ENCODE measurements at places on chromosomes 13 and 19. TPM values are rescaled to one million over a fixed set of nuclear protein-coding genes. Genes with fewer than 3 reads are reported as not detected.

DNA sequence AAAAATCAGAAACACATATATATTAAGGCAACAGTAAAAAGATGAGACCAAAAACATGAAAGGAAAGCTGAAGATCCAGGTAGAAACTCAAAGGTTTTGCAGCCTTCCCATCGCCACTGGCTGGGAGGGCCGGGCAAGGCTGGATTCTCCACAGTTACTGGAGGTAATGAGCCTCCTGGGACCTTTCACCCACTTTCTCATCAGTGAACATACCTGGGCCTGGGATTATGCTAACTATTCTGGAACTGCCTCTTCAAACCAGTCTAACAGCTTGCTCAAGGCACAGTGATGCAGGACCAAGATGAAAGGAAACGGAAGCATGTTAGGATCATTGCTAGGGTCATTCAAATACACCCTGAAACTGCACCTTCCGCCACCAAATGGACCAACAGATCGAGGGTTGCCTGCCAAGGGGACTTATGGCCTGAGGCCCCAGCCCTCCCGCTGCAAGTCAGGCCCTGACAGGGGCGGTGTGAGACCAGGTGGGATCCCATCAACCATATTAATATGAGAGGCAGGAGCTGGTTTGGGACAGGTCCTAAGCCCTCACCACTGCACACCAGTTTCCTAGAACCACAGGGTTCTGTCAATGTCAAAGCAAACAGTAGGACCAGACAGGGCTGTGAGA, 28.4 kb upstream of the ATP12A start:
- H3K36me3 ChIP-seq, result no peaks in the 10 kb centered on the region
- no peak for DNase-seq
- no peaks in the 10 kb centered on the region for H3K4me1 ChIP-seq
- no peaks in the 10 kb centered on the region for H3K27me3 ChIP-seq

DNA sequence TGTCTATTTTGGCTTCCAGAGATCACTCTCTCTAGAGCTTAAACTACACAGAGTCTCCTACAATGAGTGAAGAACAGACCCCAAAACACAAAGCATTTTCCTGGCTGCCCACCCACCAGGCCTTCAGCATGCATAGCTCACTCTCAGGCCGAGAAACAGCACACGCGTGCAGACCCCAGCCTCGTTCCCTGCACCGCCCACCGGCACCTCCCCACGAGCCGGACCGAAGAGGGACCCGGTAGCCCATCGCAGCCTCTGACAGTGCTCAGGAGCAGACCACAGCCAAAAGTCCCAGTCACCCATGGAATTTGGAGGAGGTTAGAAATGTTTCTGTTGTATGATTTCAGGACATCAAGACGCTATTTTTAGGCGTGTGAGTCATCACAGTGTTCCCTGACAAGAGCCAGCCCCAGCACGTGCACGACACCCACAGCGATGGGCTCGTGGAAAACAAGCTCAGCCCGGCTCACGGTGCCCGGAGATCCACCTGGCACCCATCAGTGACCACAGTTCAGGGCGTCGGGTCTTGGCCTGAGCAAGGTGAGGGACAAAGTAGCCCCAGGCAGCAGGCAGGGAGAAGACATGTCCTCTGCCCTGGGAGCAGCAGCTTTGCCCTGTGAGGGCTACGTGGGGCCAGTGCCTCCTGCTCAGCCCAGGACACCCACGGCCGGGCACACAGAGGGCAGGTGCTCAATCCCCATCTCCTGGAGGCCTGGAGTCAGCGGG, 50.1 kb upstream of the SPACA7 start:
- H3K27me3 ChIP-seq, result peaks cover 6% of the 10 kb centered on the region
- no peak for DNase-seq
- no peak overlapping the region for H3K27ac ChIP-seq
- no peaks in the 10 kb centered on the region for H3K36me3 ChIP-seq
- H3K4me3 ChIP-seq, result no peak overlapping the region
- H3K4me1 ChIP-seq, result no peaks in the 10 kb centered on the region

NOTCH3 gene
- 524 TPM for total RNA-seq

DNA sequence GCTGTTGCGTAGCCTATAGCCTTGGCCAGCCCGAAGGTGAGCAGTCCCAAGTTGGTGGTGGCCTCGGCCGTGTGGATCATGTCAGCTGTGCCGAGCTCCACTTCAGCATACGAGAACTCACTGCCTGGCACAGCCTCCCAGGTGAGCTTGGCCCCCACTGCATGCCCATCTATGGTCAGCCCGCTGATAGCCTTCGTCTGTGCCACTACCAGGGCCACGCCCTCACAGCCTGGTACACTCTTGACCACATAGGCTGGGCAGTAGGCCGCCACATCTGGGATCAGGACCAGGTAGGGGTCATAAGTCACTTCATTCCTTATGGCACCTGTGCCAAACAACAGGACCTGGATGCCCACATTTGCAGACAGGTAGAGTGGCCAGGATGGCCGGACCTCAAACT, 7.4 kb downstream of the FCGBP start:
- H3K36me3 ChIP-seq, result no peaks in the 10 kb centered on the region
- DNase-seq, result no peak
- no peak overlapping the region for H3K4me3 ChIP-seq
- H3K27me3 ChIP-seq, result no peaks in the 10 kb centered on the region
- no peak overlapping the region for H3K27ac ChIP-seq

CLEC17A gene
- total RNA-seq, result not detected

LCP1 gene
- 78.0 TPM for total RNA-seq

DNA sequence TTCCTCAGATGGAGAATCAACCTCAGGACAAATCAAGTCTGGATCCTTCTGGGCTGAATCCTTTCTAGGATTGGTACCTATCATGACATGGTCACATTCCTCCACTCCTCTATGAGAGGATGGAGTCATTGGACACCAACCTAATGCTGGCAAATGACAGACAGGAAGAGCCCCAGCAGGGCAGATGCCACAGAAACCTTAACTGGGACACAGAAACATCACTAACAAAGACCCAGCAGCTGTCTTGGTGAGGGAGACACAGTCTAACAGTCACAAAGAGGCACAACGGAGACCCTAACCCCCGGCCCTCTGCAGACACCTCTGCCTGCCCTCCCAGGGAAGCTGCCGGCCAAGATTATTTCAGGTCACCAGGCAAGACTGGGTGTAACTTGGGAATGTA, 2.1 kb downstream of the ANKRD27 start:
- DNase-seq, result no peak
- H3K36me3 ChIP-seq, result peaks cover 6% of the 10 kb centered on the region
- H3K27ac ChIP-seq, result no peak overlapping the region
- no peak overlapping the region for H3K4me3 ChIP-seq
- H3K4me1 ChIP-seq, result peaks cover 10% of the 10 kb centered on the region

DNA sequence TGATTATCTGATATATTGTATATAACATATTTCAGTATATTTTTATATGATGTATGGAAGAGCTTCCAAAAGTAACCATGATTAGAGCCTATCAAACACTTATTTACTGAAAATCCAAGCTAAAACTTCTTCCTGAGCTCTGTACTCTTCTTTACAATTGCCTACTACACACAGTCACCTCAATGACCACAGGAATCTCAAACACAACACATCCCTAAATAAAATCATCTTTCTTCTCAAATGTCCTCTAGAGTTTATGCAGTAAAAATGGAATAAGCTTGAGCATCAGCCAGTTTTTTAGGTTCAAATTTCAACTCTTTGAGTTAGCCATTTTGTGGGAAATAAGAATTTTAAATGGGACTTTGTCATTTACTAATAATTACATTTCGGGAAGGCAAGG, 102.6 kb upstream of the FNDC3A start:
- H3K27me3 ChIP-seq, result no peaks in the 10 kb centered on the region
- no peaks in the 10 kb centered on the region for H3K4me1 ChIP-seq
- no peak for DNase-seq
- no peak overlapping the region for H3K27ac ChIP-seq

DNA sequence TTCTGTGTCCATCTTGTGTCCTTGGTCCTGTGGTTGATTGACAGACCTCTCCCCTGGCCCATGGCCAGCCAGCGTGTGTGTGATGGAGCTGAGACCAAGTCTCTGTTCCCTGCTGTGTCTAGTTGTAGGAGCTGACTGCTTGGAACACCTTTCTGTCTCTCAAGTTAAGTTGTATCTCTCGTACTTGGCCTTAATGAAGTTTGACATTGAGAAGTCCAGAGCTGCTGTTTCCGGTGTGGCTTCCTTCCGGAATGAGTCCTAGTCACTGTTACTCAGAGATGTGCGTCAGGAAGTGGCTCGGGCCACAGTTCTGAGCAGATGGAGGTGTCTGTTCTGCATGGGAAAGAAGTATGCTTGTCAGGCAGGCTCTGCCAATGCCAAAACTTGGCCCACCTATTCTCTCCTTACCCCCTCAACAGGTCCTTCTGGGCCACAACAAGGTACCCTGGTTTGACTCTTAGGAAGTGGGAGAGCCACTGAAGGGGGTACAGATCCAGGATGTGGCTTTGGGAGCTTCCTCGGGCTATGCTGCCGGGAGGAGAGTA, 54.3 kb downstream of the GATAD2A start:
- H3K4me1 ChIP-seq, result peaks cover 27% of the 10 kb centered on the region
- no peaks in the 10 kb centered on the region for H3K27me3 ChIP-seq
- H3K4me3 ChIP-seq, result peak overlapping the region; percentile 33
- H3K27ac ChIP-seq, result peak overlapping the region; percentile 75

DNA sequence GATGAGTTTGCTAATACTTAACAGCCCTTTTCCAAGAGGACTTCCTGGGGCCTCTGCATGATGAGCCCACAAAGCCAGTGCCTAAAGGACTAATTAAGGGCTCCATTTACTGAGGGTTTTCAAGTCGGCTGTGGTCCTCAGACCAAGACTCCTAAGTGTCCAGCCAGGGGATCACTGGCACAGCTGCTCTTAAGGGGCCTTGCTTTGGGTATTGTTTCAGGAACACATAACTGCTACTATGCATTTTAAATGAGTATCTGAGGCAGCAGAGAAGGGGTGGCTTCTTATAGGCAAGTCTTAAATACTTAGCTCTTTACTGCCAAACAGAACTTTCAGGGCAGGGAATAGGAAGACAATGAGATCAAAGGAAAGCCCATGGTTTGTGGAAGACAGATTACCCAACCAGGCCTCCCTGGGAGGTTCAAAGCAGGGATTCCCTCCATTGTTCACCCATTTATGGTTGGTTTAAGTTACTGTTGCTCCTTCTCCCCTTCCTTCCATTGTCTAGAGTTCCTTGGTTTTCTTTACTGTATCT, 61.9 kb downstream of the TNFRSF19 start:
- H3K4me1 ChIP-seq, result no peaks in the 10 kb centered on the region
- no peak overlapping the region for H3K27ac ChIP-seq
- DNase-seq, result no peak
- no peaks in the 10 kb centered on the region for H3K36me3 ChIP-seq

OLFM2 gene
- total RNA-seq, result 0.96 TPM

DNA sequence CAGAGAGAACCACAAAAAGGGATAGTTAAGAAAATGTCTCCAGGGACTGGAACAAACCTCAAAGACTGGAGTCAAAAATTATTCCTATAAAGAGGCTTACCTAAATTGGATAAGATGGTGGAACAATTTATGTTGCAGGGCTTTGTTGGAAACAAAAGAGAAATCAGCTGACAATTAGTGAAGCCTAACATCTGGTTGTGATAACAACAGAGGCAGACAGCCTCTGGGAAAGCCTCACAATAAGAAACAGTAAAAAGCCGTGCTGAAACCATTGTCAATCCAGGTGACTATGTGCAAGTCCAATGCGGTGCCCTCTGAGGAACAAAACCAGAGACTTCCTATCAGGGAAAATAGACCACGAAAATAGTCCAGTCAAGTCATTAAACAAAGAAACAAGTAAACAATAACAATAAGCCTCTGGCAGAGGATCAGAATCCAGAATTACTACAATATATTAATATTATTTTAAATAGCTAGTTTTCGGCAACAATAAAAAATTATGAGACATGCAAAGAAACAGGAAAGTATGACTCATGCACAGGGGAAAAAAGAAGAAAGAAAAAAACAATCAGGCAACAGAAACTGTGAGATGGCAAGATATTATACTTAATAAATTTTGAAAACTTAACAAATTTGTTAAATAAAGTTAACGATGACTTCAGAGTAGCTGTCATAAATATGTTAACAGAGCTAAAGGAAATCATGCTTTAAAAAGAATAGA, 99.7 kb upstream of the RXFP2 start:
- no peak overlapping the region for H3K27ac ChIP-seq
- H3K36me3 ChIP-seq, result no peaks in the 10 kb centered on the region
- no peaks in the 10 kb centered on the region for H3K4me1 ChIP-seq
- no peaks in the 10 kb centered on the region for H3K27me3 ChIP-seq

- DNase-seq, result no peak
- H3K27ac ChIP-seq, result no peak overlapping the region
- H3K4me3 ChIP-seq, result no peak overlapping the region
- H3K36me3 ChIP-seq, result no peaks in the 10 kb centered on the region
- no peaks in the 10 kb centered on the region for H3K27me3 ChIP-seq
- no peaks in the 10 kb centered on the region for H3K4me1 ChIP-seq
Observed at GRCh38 chr13:79581870-79582315, 100.9 kb downstream of the NDFIP2 start.

LNX2 gene
- total RNA-seq, result 3.7 TPM

GRCh38 chr19:5891938-5892771, 11.4 kb downstream of the NDUFA11 start:
- peaks cover 19% of the 10 kb centered on the region for H3K36me3 ChIP-seq
- H3K27ac ChIP-seq, result no peak overlapping the region
- peaks cover 8% of the 10 kb centered on the region for H3K4me1 ChIP-seq

GRCh38 chr19:29404951-29405727, 120.7 kb upstream of the VSTM2B start:
- H3K4me1 ChIP-seq, result no peaks in the 10 kb centered on the region
- no peaks in the 10 kb centered on the region for H3K36me3 ChIP-seq
- H3K27ac ChIP-seq, result no peak overlapping the region
- no peak for DNase-seq
- H3K27me3 ChIP-seq, result no peaks in the 10 kb centered on the region

DNA sequence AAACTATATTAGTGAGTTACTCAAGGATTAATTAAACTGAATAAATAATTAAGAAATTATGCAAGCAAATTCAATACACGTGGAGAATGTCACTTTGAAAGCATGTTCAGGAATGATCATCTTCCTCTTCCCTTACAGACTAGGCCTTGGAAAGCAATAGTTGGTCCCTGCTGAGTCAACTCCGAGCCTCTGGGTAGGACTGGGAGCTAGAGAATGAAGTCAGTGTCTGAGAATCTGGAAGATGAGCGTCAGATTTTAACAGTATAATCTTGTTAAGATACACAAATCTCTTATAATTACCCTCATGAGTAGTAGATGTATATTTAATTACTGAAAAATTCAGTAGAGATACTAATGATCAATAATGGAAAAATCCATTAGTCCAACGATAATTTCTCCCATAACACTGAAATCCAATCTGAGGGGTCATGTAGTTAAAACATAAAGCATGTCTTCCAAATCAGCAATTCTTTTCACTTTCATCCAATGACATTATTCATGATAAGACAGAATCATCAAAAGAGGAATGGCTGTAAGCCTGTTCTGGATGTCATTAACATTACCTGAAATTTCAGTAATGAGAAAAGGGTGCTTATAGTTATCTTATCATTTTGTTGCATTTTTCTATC, 423.0 kb downstream of the DCT start:
- H3K4me3 ChIP-seq, result no peak overlapping the region
- no peaks in the 10 kb centered on the region for H3K4me1 ChIP-seq
- no peaks in the 10 kb centered on the region for H3K36me3 ChIP-seq
- DNase-seq, result no peak

SELENOV gene
- not detected for total RNA-seq

- no peak overlapping the region for H3K4me3 ChIP-seq
- DNase-seq, result no peak
- no peaks in the 10 kb centered on the region for H3K36me3 ChIP-seq
Observed at GRCh38 chr13:78478183-78478582, 125.2 kb downstream of the POU4F1 start.

All from ascending aorta (tissue), 2 donors.